ENCODE measurements at places on chromosomes 4 and X.

DNA sequence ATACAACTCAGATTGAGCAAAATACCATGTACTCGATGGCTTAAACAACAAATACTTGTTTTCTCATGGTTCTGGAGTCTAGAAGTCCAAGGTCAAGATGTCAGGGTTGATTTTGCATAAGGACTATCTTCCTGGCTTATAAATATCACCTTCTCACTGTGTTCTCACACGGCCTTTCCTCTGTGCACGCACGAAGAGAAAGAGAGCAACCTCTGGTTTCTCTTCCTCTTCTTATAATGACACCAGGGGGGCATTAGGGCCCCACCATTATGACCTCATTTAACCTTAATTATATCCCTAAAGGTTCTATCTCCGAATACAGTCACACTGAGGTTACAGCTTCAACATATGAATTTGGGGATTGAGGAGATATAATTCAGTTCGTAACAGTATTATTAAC, 504.0 kb downstream of the MAGEE1 start:
- DNase-seq = no peak

- no peak for DNase-seq
These were observed 86.5 kb downstream of the HCCS start for GRCh38 chrX:11197671-11198070.

DNA sequence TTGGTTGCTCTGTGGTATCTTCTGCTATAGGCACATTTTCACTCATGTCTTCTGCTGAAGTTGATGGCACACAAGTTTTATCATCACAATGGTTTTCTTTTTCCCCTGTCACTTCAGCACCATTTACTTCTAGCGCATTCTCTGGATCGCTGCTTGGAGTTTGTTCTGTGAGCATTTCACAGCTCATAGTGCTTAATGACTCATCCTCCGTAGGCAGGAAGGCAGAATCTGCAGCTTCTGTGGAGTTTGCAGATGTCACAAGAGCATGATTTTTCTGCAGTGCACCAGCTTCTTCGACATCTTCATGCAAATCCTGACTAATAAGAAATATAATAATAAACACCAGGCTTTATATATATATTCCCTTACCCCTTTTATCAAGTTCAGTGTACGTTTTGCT, 83.6 kb downstream of the CHM start:
- DNase-seq = no peak

GRCh38 chr4:55214172-55214571, 88.8 kb upstream of the KDR start:
- DNase-seq = peak; percentile 44

DNA sequence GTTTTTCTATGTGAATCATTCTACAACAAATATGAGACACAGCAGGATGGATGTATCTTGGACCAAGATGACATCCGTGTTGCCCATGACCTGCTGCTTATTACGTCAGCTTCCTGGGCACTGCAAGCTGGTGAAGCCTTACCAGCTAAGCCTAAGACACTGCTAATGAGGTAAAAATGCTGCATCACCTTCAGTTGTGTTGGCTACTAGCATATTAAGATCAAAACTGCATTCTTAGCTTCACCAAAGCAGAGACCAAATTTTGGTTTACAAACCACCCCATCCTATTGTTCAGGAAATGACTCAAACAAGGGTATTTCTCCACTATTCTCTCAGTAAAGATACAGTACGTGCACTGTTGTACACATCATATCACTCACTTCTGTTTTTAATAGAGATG, 50.3 kb downstream of the MAML3 start:
- DNase-seq = no peak

GRCh38 chrX:84259868-84260267, 71.9 kb upstream of the RPS6KA6 start:
- DNase-seq = no peak

DNA sequence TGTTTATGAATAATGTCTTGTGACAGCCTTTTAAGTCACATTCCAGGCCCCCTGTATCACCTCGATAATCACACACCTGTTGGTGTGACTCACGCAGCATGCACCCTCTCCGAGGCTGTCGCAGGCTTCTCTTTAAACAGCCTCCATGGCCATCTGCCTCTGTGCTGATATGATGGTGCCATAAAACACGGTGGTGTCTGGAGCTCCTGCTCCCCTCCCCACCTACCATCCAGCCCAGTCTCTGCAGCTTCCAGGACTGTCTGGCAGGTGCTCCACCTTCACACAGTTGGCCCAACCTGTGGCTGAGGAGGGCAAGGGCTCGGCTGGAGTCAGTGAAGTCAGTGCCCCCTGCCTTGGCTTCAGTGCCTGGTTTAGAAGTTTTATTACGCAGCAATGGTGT, 173.8 kb upstream of the RPL34 start:
- no peak for DNase-seq

- DNase-seq = peak; percentile 72
These were observed 97.3 kb downstream of the DDX60 start for GRCh38 chr4:168221301-168221700.

DNA sequence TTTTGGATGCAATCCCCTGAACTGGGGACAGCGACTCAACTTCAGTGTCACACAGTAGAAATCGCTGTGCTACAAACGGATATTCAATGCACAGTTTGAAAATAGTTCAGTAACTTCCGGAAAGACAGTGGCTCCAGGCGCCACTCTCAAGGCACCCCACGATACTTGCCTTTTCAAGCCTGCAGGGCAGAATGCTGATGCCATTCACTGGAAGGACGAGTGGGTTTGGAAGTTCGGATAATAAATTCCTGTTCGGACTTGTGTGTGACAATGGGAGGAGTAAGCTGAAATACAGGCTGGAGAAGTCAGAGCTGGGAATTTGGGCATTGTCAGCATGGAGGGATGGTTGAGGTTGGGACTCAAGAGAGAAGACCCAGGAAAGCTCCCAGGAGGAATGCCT, 64.3 kb upstream of the HELT start:
- DNase-seq = no peak
